ENCODE measurements at places on chromosomes 5 and 9.

DNA sequence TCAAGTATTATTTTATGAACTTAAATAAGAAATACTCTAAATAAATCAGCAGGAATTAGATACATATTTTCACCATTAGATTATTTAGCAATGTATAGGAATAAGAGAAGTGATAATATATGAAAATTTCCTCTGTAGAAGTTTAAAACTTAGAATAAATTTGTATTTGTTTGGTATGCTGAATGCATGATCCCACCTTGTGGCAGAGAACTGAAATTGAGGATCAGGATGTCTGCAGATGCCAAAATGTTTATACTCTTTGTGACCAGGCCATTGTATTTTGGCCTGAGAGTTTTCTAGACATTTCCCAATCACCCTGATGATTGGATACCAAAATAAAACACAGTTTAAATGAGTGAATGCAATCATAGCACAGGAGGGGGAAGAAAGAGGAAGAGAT is 6.3 kb downstream of the TYRP1 start:
- no peak for DNase-seq

DNA sequence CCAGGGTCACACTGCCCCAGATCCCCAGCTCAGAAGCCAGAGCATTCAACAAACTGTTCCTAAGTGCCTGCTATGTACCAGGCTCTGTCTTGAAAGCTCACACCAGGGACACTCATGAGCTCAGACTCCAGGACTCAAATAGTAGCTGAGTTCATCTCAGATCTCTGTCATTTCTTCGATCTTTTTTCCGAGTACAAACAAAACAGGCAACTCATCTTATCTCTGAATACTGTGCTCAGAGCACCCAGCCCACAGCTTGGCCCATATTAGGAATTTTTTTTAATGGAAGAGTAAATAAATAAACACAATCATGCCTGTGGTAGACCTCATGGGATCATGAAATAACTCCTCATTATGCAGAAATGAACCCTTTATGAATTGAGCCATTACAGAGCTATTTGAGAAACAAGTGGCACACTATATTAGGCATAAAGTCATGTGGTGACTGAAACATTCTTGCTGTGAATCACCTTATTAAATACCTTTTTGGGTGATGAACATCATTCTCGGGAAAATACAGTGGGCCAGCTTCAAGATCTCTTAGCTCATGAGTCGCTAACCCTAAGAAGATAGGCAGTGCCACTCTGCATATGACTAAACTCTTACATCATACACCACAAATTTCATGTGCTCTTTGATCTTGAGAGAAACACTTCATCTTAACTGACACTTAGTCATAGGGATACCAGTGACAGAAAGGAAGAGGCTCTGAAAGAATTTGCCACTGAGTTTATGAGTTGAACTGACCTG is 9.9 kb downstream of the SH3RF2 start:
- peak; percentile 37 for DNase-seq

DNA sequence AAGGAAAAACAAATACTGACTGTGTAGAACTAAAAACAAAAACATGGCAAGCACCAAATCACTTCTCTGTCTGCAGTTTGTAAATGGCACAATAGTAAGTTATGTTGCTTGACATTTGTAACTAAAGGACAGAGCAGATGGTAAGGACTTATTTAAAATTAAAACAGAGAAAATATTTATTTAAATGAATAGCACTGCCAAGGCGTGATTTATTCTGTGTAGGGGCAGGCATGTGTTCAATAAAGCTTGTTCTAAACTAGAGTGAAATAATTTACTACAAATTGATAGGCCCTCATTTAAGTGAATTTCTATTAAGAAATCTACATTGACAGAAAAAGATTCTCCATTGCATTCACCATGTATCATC is 231.5 kb downstream of the CYLC2 start:
- no peak for DNase-seq

DNA sequence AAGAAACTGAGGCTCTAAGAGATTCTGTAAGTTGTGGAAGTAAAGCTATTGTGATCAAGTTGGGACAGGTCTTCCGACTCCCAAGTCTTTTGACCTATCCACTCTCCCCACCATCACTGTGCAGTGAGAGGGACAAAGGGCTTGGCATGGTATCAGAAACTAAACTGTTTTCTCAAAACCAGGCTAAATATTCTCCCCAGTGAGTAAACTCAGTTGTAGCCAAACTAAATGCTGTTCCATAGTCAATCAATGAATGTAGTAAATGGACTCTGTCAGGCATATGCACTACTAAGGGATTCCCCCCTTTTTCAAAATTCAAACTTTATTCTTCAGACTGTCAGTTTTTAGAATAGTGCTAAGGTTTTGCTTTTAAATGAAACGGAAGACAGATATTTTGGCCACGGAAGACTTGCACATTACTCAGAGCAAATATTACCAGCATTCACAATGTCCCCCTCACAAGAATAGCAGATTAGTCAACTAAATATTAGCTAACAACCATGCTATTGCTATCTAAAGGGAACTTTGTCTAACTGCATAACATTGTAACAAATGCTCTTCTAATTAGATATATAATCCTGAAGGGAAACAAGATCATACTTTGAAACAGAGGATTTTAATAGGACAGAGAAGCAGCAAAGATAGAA is 7.1 kb downstream of the PRKAA1 start:
- no peak for DNase-seq

- DNase-seq: no peak
Measured at GRCh38 chr5:178450121-178451028, 139.8 kb downstream of the COL23A1 start.
